ENCODE measurements at places on chromosomes 2 and 18. TPM values are rescaled to one million over a fixed set of nuclear protein-coding genes. Genes with fewer than 3 reads are reported as not detected.

The ACMSD gene
- polyA plus RNA-seq, result 37.0 TPM

The OSBPL1A gene
- 46.5 TPM for polyA plus RNA-seq

The AKAIN1 gene
- not detected for polyA plus RNA-seq

GRCh38 chr2:46669016-46669415 lies 189.7 kb downstream of the TMEM247 start:
- DNase-seq, result no peak

DNA sequence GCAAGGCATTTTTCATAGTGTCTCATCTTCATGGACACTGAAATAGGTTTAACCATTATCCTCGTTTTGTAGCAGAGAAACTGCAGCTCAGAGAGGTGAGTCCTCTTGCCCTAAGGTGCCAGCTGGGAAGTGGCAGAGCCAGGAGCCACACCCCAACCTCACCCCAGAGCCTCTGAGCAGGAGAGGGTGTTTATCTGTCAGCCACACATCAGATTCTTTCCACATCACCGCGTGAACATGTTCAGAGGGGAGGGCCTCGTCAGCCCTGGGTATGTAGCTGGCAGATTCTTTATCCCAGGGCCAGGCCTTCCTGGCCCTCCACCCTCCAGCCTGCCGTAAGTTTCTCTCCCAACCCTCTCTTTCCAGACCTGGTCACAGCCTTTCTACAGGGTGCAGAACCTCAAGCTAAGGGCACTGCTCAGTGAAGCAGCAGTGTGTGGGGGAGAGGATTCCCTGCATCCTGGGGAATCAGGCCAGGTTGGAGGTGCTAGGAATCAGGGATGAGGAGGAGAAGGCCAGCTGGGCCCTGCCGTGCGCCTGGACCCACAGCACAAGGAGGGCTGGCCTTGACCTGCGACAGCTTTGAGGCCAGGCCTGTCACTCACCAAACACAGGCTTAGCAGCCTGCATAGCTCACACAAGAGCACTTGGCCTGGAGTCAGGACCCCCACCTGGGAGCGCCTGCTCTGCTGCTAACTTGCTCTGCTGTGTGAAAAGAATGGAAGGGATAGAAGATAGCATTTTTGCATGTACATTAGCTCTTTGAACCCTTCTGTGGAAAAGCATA lies 111.3 kb upstream of the MCFD2 start:
- DNase-seq, result no peak

DNA sequence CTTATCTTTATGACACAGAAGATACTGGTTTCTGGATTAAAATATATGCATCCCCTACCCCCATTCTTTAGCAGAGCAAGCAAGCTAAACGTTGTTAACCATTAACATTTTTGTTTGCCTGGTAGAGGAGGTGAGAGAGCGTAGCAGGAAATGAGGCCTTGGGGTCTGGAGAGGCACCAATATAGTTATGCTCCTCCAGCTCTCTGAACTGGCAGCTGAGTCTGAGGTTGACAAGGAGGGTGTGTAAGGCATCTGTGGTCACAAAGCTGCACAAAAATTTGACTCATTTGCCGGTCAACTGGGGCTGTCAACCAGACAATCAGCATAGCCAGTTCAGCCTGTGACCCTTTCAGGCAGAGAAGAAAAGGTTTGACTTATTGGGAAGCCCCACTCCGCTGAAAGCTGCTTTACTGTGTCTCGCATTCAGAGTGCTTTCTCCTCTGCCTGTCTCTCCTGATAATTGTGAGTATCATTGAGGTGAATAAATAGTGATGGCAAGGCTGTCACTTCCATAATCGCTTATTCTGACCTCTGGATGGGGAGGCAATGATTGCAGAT lies 647.5 kb upstream of the SETBP1 start:
- peak; percentile 15 for DNase-seq

DNA sequence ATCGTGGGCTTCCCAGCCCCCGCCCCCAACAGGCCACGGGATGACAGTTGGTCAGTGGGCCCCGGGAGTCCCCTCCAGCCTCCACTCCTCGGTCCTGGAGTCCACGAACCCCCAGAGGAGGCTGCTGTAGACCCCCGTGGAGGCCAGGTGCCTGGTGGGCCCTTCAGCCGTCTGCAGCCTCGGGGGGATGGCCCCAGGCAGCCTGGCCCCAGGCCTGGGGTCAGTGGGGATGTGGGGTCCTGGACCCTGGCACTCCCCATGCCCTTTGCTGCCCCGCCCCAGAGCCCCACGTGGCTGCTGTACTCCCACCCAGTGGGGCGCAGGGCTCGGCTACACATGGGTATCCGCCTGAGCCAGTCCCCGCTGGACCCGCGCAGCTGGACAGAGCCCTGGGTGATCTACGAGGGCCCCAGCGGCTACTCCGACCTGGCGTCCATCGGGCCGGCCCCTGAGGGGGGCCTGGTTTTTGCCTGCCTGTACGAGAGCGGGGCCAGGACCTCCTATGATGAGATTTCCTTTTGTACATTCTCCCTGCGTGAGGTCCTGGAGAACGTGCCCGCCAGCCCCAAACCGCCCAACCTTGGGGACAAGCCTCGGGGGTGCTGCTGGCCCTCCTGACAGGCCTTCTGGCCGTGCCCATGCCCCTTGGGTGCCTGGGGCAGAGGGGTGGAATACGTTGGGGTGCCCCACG lies 7.6 kb downstream of the NEU4 start:
- DNase-seq, result no peak

DNA sequence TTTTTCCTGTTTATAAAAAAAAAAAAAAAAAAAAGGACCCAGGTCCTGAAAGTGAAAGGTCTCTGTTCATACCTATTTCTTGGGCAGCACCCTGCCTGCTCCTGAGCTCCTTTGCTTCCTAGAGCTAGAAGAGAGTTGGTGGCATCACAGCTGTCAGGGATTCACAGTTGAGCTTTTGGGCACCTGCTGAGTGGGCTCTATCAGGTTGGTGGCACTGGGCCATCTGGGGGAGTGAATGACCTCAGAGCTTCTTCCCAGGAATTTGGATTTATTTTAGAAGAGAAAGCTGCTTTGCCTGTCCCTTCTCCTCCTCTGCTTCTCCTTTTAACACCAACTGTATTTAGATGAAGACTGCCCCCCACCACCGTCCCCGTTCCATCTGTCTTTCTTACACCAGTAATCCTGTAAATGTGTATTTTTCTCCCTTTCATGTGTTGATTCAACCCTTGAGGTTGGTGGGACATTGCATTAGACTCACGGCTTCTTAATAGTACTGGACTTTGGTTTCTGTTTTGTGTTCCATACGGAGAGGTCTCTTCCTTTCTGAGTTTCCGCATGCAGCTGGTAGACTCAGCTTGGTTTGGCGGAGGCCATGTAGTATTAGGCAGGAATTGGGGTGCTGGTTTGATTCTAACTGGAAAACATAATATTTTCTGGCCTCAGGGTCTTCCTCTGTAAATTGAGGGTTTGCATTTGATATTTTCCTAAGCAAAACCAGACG lies 7.6 kb upstream of the MGAT5 start:
- no peak for DNase-seq

Data from renal pelvis (tissue), 12 donors.